ENCODE measurements at places on chromosomes 1 and 21.

DNA sequence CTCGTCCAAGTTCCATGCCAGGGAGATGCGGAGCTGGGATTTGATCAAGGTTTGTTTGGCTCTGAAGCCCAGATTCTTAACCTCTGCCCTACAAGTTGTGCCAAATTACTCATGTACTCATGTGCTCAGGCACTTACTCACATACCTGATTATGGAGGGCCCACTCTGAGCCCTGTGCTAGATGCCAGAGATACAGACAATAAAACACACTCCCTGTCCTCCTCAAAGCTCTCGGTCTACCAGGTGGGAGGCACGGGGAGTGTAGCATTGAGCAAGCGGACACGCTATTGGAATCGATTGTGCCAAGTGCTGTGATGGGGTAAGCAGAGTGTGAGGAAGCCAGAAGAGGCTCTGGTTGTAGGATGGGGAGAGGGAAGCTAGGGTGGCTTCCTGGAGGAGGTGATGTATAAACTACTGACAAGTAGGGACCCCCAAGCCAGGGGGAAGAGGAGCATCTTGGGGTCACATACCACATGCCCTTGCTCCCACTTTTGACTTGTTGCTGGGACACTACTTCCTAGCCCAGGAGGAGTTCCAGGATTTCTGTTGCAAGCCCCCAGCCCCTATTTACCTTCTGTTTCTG, 49.8 kb upstream of the IFNLR1 start:
- DNase-seq = no peak

GRCh38 chr1:27567971-27568299, 36.0 kb downstream of the AHDC1 start:
- no peak for DNase-seq

DNA sequence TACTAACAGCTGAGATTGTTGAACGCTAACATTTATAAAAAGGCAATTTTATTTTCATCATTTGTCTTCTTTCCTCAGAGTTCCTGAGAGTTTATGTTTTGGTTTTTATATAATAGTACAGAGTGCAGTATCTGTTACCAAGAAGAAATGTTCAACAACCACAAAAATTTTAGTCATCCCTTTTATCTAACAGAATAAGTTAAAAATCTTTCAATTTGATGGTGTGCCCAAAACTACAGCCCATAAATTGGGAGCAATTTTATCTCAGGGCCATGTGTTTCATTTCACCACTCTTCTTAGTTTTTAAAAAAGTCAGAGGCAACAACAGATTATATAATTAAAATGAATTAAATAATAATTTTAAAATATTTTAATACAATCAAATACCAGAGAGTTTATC, 37.1 kb downstream of the NEXN start:
- no peak for DNase-seq

- no peak for DNase-seq
These were observed 14.4 kb upstream of the EPHA2 start for GRCh38 chr1:16170283-16170673.

DNA sequence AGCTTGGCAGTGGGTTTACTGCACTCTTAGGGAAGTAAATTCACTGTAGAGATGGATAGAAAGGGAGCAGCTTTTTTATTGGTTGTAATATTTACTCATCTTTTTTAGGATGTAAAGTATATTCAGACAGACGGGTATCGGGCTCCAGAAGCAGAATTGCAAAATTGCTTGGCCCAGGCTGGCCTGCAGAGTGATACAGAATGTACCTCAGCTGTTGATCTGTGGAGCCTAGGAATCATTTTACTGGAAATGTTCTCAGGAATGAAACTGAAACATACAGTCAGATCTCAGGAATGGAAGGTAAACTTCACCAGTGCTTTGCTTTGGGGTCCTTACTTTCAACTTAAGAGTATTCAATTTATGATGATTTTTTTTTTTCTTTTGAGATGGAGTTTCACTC, 3.2 kb downstream of the UHMK1 start:
- DNase-seq = no peak
